ENCODE measurements at places on chromosomes 1 and 21.

GRCh38 chr1:28441674-28442073, 64.2 kb upstream of the RCC1 start:
- no peak for DNase-seq

DNA sequence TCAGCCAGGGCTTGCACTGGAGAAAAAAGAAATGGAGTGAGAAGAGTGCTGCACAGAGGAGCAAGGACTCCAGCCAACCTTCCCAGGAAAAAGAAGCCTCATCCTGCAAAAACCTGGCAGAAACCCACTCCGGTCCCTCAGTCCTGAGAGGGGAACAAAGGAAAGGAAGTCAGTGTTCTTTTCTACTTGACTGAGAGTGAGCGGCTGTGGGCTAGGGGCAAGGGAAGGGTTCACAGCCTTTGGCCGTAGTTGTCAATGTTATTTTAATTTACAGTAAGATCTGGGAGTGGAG, 8.9 kb upstream of the GOLT1A start:
- DNase-seq = no peak

GRCh38 chr1:202280595-202280994, 61.1 kb downstream of the UBE2T start:
- no peak for DNase-seq

- DNase-seq = no peak
Observed at GRCh38 chr1:19405761-19406487, 79.4 kb downstream of the CAPZB start.

GRCh38 chr21:40704141-40704540, 142.8 kb downstream of the DSCAM start:
- no peak for DNase-seq

GRCh38 chr1:212161231-212161781, 123.9 kb upstream of the PPP2R5A start:
- DNase-seq = no peak

DNA sequence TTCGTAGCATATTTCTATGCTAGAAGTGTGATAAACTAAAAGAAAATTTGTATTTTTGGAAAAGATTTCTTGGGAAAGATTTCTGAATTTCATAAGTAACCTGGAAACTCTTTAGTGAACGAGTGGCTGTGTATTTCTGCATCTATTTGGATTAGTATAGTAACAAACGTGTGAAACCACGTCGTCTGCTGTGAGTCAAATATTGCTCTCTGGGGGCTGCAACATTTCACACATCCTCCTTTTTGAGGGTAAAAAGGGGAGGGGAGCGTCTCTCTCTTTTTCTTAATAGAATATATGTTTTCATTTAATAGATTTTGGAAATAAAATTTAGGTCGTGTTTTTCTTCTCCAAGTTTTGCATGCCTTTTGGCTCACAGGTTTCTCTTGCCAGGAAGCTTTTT, 44.8 kb downstream of the LHX9 start:
- no peak for DNase-seq

- no peak for DNase-seq
Observed at GRCh38 chr1:213423041-213423440, 372.0 kb downstream of the RPS6KC1 start.

- no peak for DNase-seq
Observed at GRCh38 chr1:206801467-206801866, 29.2 kb upstream of the IL10 start.

- no peak for DNase-seq
Observed at GRCh38 chr1:39385067-39385988, 106.1 kb upstream of the BMP8A start.

- DNase-seq = no peak
Observed at GRCh38 chr21:37974081-37974480, 57.8 kb upstream of the KCNJ6 start.

Measured in NCI-H774 (cell line).